ENCODE measurements at places on chromosomes 6 and 20.

GRCh38 chr20:47011984-47012383, 117.3 kb downstream of the EYA2 start:
- DNase-seq = no peak

- no peak for DNase-seq
These were observed 67.7 kb upstream of the GCM1 start for GRCh38 chr6:53216301-53216700.

DNA sequence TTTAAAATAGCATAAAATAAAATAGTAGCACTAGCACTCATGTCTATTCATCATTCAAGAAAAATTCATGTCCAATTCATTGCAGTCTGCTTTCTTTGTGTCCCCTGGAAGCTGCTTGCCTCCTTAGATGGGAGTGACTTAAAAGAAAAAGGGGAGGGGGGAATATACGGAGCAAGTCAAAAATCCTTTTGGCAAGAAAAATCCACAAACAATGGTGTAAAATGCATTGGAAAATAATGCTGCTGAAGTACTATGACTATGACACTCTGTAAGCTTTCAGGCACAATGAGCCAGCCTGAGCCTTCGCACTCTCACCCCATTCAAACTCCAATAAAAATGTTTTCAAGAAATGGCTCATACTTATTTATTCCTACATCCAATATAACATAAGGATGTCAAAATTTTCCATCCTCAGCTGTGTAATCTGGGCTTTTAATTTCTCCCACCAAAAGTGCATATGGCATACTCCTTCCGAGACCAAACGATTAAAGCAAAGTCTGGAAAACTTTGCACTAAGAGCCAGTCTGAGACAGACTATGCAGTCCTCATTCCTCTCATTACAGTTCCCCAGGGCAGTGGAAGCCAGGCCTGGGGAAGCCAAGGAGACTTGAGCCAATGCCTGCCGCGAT, 790 bp downstream of the NEDD9 start:
- no peak for DNase-seq

GRCh38 chr6:133969921-133970295, 16.9 kb downstream of the TBPL1 start:
- DNase-seq = no peak

DNA sequence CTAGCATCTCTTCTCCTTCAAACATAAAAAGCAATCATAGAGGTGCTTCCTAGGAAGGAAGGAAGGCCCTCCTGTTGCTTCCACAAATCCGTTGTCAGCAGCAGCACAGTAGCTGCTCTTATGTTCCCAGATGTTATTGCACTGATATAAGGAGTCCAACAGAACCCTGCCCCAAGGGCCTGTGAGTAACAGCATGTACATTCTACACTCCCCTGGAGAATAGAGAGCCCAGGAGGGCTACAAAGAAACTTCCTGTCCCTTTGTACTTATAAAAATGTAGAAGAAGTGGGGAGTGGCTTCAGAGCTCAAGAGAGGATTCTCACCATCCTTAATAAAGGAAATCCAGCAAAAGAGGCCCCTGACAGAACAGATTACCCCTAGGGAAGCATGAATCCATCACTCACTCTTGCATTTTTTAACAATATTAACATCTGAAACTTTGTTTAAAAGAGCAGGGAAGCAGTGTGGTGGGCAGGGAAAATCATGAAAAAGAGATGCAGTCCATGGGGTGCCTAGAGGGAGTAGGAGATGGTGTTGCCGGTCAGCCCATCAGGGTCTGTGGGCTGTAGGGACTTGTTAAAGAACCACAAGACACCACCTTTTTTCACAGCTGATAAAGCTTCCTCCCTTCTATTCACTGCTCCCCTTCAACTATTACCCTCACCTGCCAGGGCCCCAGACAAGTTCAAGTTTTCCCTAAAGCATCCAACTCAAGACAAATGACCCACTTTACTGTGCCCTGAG, 104.5 kb upstream of the ADGRF1 start:
- no peak for DNase-seq

DNA sequence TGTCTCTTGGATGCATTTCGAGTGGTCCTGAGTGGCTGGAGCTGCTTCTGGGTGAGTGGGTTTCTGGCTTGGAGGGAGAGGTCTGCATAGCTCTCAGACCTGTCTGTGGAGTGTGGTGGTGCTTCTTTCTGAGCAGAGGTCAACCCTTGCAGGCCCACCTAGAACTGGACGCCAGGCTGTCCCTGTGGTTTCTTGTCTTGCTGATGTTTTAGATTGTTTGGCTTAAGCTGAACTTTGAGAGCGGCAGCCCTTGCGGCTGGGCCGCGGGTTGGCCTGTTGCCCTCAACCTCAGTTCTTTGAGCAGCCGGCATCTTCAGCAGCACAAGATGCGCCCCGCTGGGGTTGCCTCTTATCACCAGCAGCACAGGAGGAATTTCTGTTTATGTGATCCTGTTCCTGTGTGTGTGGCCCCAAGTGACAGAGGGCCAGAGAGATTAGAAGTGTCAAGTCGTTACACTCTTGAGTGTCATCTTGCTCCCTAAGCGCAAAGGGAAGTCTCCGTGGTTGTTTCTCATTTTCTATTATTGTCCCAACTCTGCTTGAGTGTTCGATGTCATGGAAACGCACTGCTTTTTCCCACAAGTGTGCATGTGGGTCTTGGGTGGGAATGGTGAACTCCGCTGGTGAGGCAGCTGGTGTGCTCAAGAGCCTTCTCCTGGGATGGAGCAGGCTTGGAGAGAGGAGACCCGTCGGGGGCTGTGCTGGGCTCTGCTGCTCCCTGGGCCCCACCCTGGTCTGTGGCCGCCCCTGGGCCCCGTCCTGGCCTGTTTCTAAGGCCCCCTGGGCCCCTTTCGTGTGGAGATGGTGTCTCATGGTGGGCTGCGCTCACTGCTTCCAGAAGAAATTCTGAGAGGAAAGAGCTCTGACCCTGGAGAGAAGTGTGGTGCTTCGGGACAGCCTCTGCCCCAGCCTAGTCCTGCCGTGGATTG, 20.1 kb upstream of the SLC22A1 start:
- no peak for DNase-seq

- no peak for DNase-seq
These were observed 636.0 kb downstream of the MMUT start for GRCh38 chr6:48826901-48827701.

DNA sequence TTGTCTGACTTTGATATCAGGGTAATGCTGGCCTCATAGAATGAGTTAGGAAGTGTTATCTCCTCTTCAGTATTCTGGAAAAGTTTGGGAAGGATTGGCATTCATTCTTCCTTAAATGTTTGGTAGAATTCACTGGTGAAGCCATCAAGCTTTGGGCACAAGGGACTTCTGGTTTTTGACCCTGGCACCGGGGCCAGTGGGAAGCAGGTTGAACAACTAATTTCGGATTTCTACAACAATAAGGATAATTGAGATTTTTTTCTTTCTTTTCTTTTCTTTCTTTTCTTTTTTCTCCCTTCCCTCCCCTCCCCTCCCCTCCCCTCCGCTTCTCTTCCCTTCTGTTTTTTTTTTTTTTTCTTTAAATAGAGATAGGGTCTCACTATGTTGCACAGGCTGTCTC, 70.4 kb downstream of the EFCAB8 start:
- DNase-seq = no peak

DNA sequence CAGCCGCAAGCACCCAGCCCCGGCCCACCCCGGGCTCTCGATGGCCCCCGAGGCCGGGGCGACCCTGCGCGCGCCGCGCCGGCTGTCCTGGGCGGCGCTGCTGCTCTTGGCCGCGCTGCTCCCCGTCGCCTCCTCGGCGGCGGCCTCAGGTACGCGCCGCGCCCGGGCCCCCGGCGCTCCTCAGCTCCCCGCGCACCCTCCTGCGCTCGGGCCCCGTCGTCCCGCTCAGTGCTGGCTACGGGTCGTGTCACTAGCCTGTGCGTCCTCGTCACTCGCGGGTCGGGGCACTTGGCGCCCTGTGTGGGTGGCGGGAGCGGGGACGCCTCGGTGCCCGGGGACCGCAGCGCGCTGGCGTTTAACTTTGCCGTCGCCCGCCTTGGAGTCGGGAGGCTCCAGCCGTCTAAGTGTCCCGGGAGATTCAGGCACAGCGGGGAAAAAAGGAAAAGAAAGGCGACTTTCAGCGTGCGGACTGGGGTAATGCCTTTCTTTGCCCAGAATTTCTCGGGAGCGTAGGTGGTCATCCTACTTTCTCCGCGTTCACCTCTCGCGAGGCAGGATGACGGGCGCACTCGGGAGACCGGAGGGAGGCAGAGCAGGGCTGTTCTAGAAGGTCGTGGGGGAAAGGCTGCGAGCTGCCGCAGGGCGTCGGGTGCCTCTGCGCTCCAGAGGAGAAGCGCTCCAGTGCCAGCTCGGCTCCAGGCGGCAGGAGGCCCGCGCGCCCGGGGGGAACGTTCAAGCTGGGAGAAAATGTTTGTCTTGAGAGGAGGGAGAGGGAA, 545 bp downstream of the FNDC1 start:
- DNase-seq = no peak

DNA sequence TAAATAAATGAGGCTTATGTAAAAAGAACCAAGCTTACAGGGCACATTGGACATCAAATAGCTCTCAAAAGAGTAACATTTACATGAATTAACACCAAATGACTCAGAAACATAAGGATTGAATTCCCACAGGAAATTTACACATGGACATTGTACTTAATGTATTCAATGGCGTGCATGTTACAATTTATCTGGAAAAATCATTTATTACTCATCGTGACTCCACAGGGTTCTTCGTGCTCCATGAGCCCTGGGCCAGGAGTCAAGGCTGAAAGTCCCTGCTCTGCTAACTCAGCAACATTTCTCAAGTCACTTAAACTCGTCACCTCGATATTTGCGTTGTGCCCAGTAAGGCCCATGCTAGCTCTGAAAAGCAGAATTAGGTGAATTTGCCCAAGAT, 158.5 kb downstream of the PHACTR1 start:
- no peak for DNase-seq

DNA sequence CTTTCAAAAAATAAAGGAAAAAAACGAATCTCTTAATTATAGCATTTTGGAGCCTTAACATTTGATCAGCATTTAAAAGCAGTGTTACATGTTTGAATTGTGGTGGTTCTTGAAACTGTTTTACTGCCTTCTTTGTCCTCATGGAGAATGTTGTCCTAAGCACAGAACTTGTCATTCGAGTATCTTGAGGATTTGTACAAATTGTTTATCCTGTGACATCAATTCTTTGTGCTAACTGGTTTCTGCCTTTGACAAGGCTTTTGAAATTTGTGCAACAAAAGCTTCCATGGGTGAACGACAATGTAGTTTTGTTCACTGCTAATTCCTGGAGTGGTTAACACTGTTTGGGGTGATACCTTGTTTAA, 130.8 kb downstream of the SCAF8 start:
- no peak for DNase-seq

GRCh38 chr6:24822696-24823095, 24.0 kb upstream of the ARMH2 start:
- no peak for DNase-seq

DNA sequence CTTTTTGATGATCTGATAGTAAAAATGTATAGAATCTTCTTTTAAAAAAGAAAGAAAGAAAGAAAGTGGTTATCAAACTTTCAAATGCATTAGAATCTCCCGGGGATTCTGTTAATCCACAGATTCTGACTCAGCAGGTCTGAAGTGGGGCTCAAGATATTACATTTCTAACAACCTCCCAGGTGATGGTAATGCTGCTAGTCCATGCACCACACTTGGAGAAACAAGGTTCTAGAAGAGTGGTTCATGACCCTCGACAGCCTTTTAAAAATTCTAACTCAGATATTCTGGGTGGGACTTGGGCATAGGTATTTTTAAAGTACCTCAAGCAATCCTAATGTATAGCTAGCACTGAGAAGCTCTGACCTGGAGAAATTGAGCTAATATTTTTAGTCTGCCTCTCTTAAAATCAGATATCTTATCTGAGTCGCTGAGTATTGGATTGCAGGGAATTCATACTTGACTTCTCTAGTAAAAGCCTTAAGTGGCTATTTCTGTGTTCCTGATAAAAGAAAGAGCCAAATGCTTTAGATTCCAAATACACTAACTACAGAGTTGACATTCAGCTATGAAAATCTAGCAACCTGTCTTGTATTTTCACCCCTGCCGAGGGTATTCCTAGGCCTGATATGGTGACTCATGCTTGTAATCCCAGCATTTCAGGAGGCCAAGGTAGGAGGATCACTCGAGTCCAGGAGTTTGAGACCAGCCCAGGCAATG, 252.4 kb downstream of the PHACTR1 start:
- no peak for DNase-seq

- no peak for DNase-seq
These were observed 64.8 kb downstream of the AIG1 start for GRCh38 chr6:143125455-143125854.

- no peak for DNase-seq
These were observed 30.6 kb upstream of the EXOC2 start for GRCh38 chr6:723540-723939.

DNA sequence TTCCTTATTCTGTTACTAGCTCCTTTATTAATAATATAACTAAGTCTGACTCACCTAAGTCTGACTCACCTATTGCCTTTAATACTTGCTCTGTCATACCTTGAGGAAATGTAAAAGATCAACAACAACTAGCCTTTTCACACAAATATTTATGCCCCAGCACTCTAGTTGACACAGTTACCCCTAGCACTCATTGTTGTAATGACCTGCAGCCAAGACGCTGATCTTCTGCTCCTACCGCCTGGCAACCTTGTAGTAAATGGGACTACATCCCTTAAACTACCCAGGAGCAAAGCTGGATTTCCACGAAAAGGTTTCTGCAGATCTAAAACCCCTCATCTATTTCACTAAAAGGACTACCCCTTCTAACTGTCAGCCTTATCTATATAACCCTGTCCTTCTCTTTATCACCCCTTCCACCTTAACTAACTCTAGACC, 90.0 kb downstream of the PLG start:
- no peak for DNase-seq

DNA sequence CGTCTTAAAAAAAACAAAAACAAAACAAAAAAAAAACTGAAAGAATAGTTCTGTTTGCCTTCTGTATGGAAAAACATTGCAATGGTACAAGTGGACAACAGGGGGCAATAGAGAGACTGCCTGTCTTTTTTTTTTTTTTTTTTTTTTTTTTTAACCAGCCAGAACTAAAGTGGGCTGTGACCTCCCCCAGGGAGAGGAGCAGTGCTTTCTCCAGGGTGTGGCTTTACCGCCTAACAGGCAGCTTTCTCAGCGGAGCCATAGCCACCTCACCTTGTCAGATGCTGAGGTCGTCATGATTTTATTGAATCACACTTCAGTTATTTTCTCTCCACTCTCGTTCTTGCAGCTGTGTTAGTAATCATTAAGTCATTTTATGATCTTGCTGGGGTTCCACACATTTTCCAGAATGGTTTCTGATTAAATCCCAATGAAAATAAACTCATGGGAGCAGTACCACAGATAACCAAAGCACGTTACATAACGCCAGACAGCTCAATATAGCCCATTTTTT, 78.4 kb downstream of the GMPR start:
- DNase-seq = peak; percentile 18

DNA sequence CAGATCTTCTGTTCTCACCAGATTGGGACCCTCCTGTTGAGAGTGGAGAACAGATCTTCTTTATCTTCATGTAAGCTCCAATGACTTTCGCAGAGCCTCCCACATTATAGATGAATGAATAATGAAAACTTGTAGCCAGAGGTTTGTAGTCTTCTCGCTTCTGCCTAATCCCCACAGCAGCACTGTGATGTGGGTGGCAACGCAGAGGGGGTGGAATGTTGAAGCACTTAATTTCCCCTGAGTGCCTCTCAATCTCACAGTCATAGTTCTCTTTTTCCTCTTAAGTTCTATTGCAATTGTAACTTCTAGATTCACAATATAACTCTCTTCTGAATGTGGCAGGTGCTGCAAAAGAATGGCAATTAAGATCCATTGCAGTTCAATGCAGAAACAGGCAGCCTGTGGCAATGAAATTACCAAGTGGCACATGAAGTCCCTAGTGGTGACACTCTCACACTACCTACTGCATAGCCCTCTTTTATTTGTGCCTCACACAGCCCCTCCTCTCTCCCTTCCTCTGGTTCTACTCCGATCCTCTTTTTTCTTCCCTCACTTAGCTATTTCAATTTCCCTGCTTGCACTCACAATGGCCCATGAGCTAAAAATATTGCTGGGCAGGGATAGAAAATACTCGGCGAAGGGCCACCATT, 281.9 kb downstream of the UBE3D start:
- no peak for DNase-seq

Measured in stimulated activated CD8-positive, alpha-beta memory T cell treated with anti-CD3 and anti-CD28 coated beads, Interleukin-15, amount 100 ng/mL, for 4 hours (primary cell).